ENCODE measurements at places on chromosomes 4 and X.

GRCh38 chr4:5730993-5731990 is 20.3 kb downstream of the EVC start:
- no peak for DNase-seq

DNA sequence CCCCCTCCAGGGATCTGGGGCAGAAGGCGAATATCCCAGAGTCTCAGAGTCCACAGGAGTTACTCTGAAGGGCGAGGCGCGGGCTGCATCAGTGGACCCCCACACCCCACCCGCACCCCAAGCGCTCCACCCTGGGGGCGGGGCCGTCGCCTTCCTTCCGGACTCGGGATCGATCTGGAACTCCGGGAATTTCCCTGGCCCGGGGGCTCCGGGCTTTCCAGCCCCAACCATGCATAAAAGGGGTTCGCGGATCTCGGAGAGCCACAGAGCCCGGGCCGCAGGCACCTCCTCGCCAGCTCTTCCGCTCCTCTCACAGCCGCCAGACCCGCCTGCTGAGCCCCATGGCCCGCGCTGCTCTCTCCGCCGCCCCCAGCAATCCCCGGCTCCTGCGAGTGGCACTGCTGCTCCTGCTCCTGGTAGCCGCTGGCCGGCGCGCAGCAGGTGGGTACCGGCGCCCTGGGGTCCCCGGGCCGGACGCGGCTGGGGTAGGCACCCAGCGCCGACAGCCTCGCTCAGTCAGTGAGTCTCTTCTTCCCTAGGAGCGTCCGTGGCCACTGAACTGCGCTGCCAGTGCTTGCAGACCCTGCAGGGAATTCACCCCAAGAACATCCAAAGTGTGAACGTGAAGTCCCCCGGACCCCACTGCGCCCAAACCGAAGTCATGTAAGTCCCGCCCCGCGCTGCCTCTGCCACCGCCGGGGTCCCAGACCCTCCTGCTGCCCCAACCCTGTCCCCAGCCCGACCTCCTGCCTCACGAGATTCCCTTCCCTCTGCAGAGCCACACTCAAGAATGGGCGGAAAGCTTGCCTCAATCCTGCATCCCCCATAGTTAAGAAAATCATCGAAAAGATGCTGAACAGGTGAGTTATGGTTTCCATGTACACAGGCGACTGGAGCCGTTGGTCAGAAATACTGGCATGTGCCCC is at the start of gene CXCL1:
CXCL1 (plus strand) TSS at position 264 of the 926 bp plus-strand sequence; CDS start at position 342, 78 bp downstream.
- no peak for DNase-seq

DNA sequence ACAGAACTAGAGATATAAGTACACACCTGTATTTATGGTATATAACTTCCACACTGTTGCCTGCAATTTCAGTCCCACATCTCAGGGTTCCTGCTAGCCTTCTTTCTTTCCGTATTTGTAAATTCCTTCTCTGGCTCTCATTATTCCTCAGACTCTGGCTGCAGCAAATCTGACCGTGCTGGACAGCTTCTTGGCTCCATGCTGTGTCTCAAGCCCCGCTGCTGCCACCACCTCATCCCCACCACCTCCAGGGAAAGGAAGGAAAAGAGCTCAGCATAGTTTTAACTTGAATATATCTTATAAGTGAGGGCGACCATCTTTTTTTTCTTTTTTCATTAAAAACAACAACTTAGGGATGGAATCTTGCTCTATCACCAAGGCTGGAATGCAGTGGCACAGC is 155.6 kb upstream of the CXCL13 start:
- DNase-seq: no peak

GRCh38 chr4:14726877-14727361 is 275.4 kb upstream of the CPEB2 start:
- no peak for DNase-seq

GRCh38 chrX:42804524-42804923 is 26.6 kb upstream of the PPP1R2C start:
- no peak for DNase-seq

DNA sequence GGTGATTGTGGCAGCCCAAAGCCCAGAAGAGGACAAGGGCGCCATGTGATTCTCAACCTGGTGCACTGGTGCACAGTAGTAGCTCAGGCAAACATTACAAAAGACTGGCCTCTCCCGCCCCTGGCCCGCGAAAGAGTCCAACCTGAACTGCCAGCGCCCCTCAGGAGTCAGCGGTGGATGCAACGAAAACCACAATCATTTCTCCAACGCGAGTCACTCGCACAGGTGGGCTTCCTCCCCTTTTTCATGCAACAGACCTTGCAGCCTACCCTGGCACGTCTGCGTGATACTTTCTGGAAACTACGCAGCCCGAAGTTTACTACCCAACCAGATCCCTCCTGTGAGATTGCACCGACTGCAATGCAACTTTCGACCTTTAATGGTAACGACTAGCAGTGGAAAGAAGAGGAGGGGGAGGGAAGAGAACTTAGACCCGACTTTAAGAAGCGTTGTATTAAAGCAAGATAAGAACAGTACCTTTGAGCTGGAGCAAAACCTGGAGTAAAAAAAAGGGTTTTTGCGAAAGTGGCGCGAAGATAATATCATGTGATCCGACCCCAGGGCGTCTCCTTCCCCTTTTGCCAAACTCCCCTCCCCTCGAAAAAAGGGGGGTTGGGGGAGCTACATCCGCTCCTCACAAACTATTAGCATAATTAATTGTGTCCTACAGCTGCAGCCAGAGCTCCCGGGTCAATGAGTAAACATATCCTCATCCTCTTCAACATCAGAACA is 63.3 kb upstream of the CCDC160 start:
- DNase-seq: no peak
